ENCODE measurements at places on chromosomes 16 and 17. TPM values are rescaled to one million over a fixed set of nuclear protein-coding genes. Genes with fewer than 3 reads are reported as not detected.

CDH1 gene
- 3.4 TPM for total RNA-seq

GRCh38 chr16:89145406-89146161, 26.0 kb upstream of the CDH15 start:
- no peak for DNase-seq

GRCh38 chr17:74305865-74306654, 20.0 kb upstream of the KIF19 start:
- DNase-seq: no peak

P2RX1 gene
- 2.4 TPM for total RNA-seq

GRCh38 chr16:67013823-67014633, 14.9 kb upstream of the CBFB start:
- DNase-seq: peak; percentile 40

DNA sequence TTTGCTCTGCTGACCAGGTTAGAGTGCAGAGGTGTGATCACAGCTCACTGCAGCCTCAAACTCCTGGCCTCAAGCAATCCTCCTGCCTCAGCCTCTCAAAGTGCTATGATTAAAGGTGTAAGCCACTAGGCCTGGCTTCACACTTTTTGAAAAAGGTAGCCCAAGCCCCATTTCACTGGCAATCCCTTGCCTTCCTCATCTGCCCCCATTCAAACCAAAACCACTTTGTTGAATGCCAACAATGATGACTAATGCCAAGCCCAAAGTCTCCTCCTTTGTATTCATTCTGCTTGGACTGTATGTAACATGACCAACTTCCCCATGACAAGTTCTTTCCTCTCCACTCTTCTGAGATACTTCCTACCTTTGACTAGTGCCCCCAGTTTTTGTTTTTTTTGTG, 33.1 kb downstream of the N4BP1 start:
- DNase-seq: no peak

- DNase-seq: no peak
These were observed 62.1 kb upstream of the GSG1L start for GRCh38 chr16:28125592-28125991.

DNA sequence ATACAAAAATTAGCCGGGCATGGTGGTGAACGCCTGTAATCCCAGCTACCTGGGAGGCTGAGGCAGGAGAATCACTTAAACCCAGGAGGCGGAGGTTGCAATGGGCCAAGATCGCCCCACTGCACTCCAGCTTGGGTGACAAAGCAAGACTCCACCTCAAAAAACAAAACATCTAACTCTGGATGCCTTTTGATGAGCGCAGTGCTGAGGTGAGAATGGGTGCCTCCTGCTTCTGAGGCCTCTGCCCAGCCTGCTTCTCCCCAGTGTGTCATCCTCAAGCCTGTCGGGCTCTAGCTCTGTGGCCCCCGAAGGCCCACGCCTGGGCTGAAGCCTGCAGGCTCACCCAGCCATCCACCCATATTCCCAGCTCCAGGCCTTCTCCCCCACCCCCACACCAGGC, 10.5 kb upstream of the MTSS2 start:
- no peak for DNase-seq

FAM20A gene
- 55.8 TPM for total RNA-seq

DNA sequence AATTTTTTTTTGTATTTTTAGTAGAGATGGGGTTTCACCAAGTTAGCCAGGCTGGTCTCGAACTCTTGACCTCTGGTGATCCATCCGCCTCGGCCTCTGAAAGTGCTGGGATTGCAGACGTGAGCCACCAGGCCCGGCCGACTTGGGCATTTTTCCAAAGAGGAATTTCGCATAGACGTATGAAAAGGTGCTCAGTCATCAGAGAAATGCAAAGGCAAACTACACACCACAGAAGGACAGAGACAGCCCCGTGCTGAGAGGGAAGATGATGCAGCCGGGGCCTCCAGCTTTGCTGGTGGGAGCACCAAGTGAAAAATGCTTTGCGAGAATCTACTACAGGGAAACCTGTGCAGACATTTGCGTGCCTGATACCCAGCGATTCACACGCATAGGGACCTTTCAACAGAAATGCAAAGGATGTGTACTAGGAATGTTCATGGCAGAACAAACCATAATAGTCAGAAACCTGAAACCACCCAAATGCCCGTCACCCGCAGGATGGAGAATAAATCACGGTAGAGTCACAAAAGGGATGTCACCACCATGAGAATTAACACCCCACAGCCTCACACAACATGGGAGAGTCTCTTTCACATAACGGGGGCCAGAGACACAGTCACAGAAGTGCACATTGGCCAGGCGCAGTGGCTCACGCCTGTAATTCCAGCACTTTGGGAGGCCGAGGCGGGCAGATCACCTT, 5.2 kb downstream of the RAB40B start:
- DNase-seq: no peak

IRX5 gene
- not detected for total RNA-seq

DNA sequence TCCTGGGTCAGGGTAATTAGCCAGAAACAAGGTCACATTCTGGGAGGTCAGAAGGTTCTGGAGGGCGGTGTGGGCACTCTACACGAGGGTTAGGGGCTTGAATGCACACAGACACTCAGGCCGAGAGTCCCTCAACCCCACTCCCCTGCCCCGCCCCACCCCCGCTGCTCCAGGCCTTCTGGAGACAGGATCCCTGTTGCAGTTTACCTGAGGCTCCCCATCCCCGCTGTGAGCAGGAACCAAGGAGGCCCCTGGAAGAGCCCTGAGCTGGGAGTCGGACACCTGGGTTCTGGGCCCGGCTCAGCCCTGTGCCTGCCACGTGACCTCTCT, 4.4 kb upstream of the ACTG1 start:
- no peak for DNase-seq

DPEP1 gene
- total RNA-seq: not detected

DNA sequence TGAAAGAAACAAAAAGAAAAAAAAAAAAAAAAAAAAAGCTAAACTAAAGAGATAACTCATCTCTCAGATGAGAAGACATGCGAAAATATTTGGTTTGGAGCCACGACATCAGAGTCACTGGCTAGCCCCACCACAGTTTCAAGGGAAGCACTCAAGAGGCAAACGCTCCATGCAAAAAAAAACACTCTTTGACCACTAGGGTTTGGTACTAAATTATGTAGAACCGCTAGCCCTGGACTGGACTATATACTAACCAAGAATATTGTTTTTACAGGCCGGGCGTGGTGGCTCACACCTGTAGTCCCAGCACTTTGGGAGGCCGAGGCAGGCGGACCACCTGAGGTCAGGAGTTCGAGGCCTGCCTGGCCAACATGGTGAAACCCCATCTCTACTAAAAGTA, 37.3 kb downstream of the METTL16 start:
- no peak for DNase-seq

MCRIP1 gene
- 49.6 TPM for total RNA-seq

DCUN1D3 gene
- total RNA-seq: 82.0 TPM

Measured in omental fat pad (tissue), 4 donors.